NCI-H1092 (cell line): ENCODE measurements at places on chromosomes 16 and 17.

DNA sequence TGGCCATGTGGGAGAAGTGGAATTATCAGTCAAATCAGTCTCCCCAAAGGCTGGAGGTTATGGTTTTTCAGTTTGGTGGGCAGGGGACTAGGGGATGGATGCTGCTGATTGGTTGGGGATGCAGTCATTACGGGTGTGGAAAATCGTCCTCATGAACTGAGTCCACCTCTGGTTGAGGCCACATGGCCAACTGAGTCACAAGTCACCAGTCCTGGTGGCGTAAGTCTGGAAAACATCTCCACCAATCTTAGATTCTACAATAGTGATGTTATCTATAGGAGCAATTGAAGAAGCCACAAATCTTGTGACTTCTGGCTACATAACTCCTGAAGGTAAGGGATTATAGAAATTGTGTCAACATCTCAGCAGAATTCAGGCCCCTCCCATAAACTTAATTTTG, 5.2 kb upstream of the RNF135 start:
- DNase-seq: no peak

- DNase-seq: no peak
These were observed 48.3 kb downstream of the RNF213 start for GRCh38 chr17:80308692-80309517.

- no peak for DNase-seq
These were observed 1.1 kb upstream of the ZNF200 start for GRCh38 chr16:3235856-3236669.

DNA sequence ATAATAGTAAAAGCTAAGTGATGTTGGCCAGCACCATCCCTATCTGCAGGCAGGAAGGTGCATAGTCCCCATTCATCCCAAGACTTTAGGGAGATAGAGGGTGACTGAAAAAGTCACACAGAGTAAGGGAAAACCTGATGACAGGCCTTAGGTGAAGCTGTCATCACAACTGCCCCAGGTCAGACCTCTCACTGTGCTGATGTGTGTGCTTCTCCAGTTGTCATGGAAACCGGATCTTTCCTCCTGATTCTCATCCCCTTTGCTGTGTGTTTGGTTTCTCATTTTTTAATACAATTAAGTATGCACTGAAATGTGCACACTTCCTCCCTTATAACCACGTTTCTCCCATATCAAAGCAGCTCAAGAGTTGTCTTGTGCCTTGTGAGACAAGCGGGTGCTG, 135.1 kb upstream of the ANKFN1 start:
- no peak for DNase-seq

DNA sequence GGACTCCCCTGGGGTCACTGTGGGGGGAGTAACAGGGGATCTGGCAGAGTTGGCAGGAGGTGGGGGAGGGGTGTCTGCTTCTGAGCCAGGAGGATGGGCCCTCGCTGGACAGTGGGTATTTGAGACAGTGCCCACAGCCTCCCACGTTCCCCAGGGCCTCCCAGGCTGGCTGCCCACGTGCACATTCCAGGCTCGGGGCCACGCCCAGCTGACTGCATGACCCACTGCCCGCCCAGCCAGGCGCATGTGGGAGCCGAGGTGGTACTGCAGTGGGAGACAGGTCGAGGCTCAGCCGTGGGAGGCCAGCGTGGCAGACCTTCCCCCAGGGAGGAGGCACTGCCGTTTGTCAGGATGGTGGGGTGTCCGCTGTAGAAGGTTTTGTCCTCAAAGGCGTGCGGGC, 38.8 kb downstream of the BAHCC1 start:
- DNase-seq: no peak

- no peak for DNase-seq
These were observed 2.7 kb downstream of the CDK5R1 start for GRCh38 chr17:32489320-32490100.

DNA sequence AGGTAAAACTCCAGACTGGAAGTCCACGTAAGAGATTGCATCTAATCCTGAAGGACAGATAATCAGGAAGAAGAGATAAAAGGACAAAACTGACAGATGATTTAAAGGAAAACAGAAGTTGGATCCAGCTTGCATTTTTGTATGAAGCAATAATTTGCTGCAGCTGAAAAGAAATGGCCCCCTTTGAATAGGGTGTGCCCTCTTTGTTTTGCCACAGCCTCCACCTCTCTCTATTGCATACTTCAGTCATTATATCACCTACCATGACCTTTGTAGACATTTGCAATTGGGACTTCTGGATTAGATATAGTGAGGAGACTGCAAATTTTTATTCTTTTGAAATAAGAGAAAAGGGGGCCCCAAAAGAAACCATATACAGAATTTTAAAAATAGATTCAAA, 8.1 kb downstream of the NOG start:
- DNase-seq: no peak

GRCh38 chr16:65689726-65690125, 567.9 kb upstream of the CDH11 start:
- no peak for DNase-seq

GRCh38 chr17:42573095-42573494, 4.4 kb downstream of the PSMC3IP start:
- no peak for DNase-seq

GRCh38 chr17:62705156-62705777, 77.8 kb downstream of the MRC2 start:
- DNase-seq: no peak

GRCh38 chr17:40352237-40352778, 12.2 kb downstream of the GJD3 start:
- DNase-seq: no peak

DNA sequence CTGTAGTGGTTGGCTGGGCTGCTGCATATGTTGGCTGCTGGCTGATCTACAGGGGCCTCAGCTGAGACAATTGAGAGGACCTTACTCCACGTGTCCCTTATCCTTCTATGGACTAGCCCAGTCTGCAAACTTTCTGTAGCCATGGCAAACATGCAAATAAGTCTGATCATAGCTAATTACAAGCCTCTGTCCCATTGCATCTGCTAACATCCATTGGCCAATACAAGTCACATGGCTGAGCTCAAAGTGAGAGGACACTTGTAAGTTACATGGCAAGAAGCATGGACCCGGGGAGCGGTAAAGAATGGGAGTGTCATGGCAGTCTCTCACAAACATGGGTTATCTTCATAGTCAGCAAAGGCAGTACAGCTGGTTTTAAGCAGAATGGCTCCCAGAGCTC, 11.6 kb upstream of the IL4R start:
- no peak for DNase-seq

- no peak for DNase-seq
These were observed 560 bp downstream of the EFNB3 start for GRCh38 chr17:7705269-7706255.

- peak; percentile 22 for DNase-seq
These were observed 924 bp downstream of the SMARCD2 start for GRCh38 chr17:63841350-63842172.

GRCh38 chr17:9519583-9520272, 55.9 kb downstream of the STX8 start:
- DNase-seq: no peak

GRCh38 chr16:83794860-83795554, 12.8 kb upstream of the HSBP1 start:
- no peak for DNase-seq

GRCh38 chr16:2776500-2777139, 460 bp downstream of the ELOB start:
- no peak for DNase-seq

DNA sequence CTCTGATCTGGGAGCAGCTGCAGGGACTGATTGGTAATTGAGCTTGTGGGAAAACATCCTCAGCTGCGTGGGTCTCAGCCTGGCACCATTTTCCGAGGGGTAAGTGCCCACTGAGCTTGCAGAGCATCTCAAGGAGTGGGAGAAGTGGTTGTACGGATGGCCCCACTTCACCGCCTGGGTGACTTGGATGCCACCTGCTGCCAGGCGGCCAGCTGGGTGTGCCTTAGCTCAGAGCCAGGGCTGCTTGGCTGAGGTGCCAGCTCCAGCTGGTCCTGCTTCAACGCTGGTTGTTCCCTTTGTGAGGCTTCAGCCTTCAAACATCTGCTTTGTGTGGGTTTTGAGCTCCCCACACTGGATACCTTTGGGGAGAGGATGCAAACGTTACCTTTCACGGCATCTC, 482.7 kb upstream of the EEF2KMT start:
- DNase-seq: no peak

GRCh38 chr17:60036796-60037677, 41.7 kb downstream of the HEATR6 start:
- peak; percentile 36 for DNase-seq

GRCh38 chr17:69749911-69750310, 325.1 kb upstream of the KCNJ16 start:
- no peak for DNase-seq

DNA sequence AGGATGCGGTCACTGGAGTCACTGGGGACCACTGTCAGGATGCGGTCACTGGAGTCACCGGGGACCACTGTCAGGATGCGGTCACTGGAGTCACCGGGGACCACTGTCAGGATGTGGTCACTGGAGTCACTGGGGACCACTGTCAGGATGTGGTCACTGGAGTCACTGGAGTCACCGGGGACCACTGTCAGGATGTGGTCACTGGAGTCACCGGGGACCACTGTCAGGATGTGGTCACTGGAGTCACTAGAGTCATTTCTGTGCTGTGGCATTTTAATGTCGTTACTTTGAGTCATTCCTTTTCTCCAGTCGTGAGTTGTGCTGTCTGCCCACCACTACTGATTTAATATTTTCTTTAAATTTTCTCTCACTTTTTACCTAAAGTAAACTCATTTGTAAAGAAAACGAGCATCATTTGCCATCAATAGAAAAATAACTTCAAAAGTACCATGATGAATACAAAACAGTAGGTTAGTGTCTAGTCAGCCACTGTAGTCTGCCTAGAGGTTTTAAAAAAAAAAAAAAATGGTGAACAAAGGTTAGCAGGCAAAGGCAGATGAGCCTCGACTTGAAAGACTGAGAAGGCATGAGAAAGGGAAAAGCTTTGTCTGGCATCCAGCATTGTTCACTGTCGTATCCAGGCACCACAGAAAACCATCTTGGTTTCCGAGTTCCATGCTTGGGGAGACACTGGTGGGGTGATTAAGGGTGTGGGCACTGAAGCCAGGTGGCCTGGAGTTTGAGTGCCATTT, 346.6 kb downstream of the SNX29 start:
- no peak for DNase-seq

- peak; percentile 56 for DNase-seq
These were observed 1.6 kb downstream of the PITPNC1 start for GRCh38 chr17:67378454-67379250.

DNA sequence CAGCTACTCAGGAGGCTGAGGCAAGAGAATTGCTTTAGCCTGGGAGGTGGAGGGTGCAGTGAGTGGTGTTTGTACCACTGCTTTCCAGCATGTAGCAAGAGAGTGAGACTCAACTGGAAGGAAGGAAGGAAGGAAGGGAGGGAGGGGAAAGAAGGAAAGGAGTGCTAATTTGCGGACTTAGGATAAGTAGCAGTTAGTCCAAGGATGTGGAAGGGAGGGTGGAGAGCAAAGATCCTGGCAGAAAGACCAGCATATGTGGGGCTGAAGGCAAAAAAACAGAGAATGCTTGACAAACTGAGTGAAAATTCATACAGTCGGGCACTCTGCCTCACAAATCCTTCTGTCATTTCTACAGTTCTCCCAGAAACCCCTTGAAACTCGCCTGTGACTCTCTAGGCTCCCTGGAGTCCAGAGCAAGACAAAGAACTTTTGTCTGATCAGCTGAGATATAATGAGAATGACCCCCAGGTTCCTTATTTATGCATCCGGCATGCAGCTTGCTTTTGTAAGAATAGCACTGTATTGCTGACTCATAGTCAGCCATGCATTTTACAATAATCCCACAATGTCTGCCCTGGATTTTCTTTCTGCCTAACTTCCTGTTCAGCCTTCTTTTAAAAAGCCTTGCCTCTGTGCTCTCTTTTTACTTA, 31.5 kb downstream of the CDK5RAP3 start:
- DNase-seq: no peak

GRCh38 chr17:36500745-36501225, 14.3 kb downstream of the ZNHIT3 start:
- DNase-seq: no peak

DNA sequence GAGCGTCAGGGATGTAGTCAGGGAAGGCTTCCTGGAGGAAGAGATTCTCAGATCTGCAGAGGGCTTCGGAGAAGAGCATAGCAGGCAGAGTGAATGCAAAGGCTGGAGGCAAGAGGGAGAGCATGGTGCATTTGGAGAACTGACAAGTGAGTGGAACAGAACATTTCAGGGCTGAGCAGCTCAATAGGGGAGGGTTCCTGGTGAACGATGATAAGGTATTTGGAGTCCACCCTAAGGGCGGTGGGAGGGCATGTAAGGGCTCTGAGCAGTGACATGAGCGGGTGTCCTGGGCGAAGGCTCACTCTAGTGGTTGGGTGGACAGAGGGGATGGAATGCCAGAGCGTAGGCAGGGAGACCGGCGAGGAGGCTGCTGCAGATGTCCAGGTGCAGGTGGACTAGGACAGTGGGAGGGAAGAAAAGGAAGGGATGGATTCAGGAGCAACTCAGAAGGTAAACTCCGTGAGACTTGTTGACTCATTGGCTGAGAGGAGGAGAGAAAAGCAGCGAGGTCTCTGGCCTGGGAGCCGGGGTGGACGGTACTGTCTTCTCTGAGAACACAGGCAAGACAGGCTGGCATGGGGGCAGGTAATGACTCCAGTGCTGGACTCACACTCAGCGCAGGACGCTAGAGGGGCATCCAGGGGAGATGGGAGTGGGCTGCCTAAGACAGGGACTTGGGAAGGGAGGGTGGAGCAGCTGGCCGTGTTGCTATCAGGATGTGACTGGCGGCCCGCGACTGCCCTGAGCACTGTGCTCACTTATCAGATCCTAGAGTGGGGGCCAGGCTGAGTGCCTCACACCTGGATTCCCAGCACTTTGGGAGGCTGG, 1.4 kb upstream of the PITPNA start:
- DNase-seq: no peak

- DNase-seq: no peak
These were observed 4.4 kb downstream of the PITPNM3 start for GRCh38 chr17:6551869-6552531.

- peak; percentile 56 for DNase-seq
These were observed 30.3 kb downstream of the CHD9NB start for GRCh38 chr16:53022374-53022773.

DNA sequence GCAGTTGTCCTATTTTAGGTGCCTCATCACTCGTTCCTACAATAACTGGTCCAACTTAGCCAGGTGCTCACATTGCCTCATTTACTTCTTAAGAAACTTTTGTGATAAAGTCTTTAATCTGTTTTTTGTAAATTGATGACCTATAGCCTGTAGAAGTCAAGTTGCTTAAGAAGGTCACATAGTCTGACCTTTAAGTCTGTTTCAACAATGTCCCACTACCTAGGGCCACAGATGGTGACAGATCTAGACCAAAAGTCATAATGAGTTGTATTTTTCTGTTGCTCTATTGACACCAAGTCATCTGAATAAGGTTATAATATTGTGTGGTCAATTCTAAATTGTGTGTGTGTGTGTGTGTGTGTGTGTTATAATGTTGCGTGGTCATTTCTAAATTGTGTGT, 45.1 kb downstream of the ABCA9 start:
- no peak for DNase-seq
